Effector memory CD8-positive, alpha-beta T cell (primary cell): ENCODE measurements at places on chromosomes 6 and 20.

DNA sequence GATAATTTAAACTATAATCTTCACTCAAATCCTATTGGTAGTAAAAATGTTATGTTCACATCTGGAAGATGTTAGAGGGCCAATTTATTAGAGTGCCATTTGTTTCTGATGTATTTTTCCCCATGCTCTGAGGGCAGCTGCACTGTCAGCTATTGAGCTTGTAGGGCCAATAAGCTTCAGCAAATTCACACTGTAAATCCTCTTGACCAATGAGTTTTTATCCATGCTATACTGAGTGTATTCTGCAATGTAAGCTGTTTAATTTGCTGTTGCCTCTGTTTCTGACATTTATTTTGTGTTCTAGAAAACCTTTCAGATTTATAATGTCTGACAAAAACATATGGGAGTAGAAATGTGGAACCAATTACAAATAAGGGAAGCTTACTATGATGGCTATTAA, 62.6 kb downstream of the OGFRL1 start:
- DNase-seq: no peak

- DNase-seq: no peak
These were observed 15.7 kb downstream of the PPARD start for GRCh38 chr6:35358086-35358485.

DNA sequence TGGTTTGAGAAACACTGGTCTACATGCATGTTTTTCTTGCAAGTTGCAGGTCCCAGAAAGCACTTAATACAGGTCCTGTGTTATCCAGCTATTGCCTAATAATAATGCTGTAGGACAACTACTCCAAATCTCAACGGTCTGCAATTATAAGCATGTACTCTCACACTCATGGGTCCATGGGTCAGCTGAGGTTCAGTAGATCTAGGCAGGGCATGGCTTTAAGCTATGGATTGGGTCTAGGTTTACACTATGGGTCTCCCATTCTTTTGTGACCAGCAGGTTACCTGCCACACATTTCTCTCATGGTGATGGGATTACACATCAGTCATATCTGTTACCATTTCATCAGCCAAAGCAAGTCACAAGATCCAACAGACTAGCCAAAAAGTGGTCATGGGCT, 13.9 kb downstream of the ISM1 start:
- DNase-seq: no peak

DNA sequence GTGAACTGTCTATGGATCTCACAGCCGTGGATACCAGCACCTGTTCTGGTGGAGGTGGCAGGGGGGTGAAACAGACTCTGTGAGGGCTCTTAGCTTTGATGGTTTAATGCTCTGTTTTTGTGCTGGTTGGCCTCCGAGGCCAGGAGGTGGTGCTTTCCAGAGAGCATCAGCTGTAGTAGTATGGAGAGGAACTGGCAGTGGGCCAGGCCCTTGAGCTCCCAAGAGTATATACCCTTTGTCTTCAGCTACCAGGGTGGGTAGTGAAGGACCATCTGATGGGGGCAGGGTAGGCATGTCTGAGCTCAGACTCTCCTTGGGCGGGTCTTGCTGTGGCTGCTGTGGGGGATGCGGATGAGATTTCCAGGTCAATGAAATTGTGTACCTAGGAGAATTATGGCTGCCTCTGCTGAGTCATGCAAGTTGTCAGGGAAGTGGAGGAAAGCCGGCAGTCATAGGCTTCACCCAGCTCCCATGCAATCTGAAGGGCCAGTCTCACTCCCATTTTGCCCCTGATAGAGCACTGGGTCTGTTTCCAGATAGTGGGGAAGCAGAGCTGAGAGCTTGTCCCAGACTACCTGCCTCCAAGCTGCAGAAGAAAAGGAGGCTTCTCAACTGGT, 102.7 kb upstream of the AHI1 start:
- no peak for DNase-seq

GRCh38 chr6:35215665-35216411, 2.1 kb downstream of the SCUBE3 start:
- no peak for DNase-seq

- no peak for DNase-seq
These were observed 271.0 kb downstream of the ZNF217 start for GRCh38 chr20:53322651-53323050.
